ENCODE measurements at places on chromosomes 11 and 22.

DNA sequence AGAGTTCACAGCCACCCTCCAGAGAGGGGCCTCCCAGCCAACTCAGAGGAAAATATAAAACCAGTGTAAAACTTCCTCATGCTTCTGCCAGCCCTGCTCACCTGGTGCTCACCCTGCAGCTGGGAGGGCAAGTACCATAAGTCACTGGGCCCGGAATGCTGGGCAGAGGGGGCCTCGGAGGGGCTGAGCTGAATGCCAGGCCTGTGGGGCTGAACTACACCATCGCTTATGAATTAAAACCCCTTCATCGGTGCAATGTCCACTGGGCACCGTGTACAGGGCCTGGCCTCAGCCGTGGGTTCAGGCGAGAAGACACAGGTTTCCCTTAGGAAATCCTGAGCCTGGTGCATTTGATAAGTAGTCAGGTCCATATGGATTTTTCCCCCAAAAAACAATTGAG is 828.6 kb downstream of the TBC1D22A start:
- no peak for DNase-seq

DNA sequence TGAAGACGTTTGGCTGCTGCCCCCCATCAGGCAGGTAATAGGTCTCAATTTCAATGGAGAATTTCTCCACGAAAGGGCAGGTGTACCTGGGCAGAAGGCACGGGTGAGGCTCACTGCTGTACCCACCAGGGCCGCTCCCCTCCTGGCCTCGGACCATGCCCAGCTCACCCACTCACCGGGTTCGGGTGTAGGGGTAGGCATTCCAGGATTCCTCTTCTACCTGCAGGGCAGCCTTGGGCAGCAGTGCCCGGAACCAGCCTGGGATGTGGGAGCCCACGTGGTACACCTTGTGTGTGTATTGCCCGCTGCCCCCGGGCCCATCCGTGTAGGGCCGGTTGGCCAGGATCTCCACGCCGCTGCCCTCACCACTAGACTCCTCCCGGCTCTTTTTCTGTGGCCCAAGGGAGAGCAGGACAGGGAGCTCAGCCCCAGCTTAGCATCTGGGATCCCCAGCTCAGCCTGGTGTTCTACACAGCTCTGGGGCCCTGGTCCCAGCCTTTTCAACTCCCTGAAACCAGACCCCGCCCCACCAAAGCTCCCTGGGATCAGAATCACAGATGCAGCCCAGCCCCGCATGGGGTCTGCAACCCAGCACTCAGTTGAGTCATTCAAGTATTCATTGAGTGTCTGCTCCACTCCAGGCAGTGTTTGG is 2.7 kb downstream of the PITPNM1 start:
- DNase-seq: no peak

- no peak for DNase-seq
These were observed 62.1 kb upstream of the PHOX2A start for GRCh38 chr11:72305891-72306585.

- DNase-seq: no peak
These were observed 1.1 kb upstream of the CABP4 start for GRCh38 chr11:67453816-67454732.

DNA sequence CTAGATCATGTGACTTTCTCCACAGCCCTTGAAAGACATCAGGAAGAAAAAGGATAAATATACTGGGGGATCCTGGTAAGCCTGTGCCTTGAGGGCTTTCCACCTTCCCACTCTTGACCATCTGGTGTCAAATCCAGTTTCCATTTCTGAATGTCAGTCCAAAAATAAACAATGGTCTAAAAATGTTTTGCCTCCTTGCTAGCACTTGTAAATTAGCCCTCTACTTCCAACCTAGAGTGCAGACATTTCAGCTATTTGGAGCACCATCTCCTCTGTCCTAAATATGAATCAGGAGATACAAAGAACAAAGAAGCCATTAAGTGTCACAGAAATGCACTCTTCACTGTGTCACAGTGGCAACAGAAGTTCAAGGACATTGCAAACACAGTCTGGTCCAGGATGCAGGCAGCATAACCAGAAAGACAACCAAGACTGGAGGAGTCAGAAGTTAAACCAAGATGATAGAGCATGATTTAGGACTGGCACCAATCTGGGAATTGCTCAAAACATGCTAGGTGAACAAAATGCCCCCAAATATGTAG is 88.1 kb downstream of the CCDC34 start:
- no peak for DNase-seq

GRCh38 chr11:7900686-7901085 is 30.4 kb downstream of the OR10A6 start:
- no peak for DNase-seq

- no peak for DNase-seq
These were observed 30.4 kb downstream of the LDHAL6A start for GRCh38 chr11:18485913-18486528.

DNA sequence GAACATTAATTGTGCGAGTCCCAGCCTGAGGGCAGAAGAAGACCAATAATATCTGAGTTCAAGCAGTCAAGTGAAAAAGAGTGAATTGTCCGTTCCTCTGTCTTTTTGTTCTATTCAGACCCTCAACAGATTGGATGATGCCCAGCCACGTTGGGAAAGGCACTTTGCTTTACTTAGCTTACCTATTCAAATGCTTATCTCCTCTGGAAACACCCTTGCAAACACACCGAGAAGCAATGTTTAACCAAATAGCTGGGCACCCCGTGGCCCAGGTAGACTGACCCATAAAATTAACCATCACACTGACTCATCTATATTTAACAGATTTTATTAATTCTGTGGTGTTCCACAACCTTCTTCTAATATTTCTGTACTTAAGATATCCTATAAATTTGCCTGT is 9.3 kb downstream of the OOSP4A start:
- no peak for DNase-seq

DNA sequence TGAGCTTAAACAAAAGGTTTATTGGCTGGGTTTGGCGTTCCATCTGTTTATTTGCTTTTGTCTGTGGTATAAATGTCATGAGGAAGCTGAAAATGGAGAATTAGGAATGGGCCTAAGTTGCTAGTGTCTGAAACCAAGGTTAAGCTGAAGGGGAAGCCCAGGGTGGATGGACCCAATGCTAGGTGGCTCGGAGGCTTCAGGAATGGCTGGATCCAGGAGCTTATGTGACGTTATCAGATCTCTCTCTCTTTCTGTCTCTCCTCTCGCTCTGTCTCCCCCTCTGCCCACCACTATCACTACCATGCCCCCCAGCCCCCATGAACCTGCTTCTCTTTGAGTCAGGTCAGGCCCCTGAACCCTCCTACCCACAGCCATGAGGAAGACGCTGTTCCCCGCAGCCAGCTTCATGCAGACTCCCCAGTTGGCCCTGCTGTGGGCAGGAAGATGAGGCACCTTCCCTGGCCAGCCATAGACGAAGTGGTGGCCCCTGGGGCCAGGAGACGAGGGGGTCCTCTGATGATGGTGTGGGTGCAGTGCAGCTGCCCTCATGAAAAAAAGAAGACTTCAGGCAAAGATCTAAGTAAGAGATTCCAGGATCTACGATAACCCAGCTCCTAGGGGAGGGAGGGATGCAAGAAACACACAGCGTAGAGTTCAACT is 101.5 kb downstream of the BRD1 start:
- no peak for DNase-seq

GRCh38 chr11:98243897-98244296 is 776.9 kb upstream of the CNTN5 start:
- no peak for DNase-seq

DNA sequence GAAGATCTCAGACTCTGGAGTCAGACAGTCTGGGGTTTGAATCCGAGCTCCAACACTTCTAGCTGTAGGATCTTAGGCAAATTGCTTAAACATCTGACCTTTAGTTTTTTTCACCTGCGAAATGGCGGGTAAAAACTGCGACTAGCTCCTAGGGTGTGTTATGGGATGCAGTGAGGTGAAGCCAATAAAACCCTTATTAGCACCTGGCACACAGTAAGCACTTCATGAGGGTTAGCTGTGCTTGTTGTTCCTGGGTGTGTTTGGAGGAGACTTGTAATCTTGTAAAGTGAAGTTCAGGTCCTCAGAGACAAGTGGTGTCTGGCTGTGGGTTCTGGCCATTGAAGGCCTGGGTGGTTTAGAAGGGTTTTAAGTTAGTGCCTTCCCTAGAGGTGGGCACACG is 68.9 kb downstream of the ZBTB16 start:
- no peak for DNase-seq

DNA sequence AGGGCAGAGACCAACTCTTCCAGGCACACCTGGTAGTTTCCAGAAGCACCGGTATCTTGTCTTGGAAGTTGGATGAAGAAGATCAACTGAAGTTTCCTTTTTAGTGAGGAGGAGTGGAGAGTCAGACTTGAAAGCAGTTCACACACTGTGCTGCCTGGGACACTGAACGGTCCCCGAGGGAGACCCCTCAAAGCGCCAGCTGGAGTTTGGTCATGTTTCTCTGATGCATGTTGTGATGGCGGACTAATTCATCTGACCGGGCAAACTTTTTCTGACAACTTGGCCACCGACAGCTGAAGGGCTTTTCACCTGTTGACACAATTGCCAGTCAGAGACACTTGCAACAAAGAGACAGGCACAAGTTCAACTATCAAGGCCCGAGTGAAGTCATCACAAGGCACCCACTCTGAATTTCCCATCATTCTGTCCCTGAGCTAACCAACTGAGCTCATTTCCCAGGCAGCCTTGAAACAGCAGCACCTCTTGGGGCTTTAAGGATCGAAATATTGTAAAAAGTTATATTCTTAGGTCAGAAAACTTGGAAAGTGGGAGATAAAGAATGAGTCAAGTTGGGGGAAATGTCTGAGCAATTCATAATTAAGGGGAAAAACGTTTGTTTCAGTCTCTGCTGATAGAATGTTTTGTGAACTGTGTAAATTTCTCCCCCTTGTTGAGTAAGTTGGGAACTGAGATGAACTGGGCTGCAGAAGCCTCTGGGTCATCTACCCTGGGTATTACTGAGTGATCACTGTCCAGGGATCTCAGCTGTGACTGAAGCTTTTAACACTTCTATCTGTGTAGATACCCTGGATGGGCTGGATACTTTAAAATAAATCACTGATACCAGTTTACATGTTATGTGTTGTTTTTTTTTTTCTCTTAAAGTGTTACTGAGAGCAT is 46.2 kb downstream of the WT1 start:
- no peak for DNase-seq

- DNase-seq: no peak
These were observed 15.3 kb upstream of the CDC42BPG start for GRCh38 chr11:64859542-64860414.

DNA sequence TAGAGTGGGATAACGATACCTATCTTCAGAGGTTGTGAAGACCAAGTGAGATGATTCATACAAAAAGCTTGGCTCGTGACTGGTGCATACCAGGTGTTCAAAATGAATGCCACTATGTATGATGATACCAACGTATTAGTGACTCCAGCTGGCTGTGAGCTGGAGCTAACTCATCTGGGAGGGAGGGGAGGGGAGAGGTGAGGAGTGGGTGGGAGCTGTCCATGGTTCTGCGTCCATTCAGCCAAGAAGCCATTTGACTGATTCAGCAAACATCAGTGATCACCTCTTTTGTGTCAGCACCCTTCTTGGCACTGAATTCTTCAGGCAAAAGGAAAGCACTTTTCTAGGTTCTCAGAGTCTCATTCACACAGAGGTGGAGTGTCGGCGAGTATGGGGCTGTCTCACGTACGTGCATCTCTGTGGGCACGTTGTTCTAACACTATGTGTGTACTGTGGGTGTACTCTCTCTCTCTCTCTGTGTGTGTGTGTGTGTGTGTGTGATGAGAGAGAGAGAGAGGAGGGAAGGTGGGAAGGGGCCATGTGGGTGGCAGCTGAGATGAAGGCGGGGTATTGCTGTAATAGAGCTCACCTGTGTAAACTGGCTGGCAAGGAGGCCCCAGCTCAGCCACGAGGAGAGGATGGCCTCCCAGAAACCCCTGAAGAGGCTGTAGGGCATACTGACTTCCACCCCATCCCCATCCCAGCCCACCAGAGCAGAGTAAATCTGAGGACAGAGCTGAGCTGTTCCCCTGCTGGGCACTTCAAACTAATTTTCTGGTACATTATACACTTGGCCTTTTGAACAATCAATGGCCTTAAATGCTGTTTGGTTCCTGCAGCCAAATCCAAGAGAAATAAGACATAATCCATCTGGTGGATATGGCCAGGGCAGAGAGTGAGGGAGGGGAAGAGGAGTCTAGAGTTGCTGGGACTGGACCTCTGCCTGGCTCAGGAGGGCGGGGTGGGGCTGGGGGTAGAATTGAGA is 96.1 kb upstream of the THY1 start:
- no peak for DNase-seq

GRCh38 chr11:113906516-113906915 is 1.9 kb downstream of the HTR3B start:
- no peak for DNase-seq

DNA sequence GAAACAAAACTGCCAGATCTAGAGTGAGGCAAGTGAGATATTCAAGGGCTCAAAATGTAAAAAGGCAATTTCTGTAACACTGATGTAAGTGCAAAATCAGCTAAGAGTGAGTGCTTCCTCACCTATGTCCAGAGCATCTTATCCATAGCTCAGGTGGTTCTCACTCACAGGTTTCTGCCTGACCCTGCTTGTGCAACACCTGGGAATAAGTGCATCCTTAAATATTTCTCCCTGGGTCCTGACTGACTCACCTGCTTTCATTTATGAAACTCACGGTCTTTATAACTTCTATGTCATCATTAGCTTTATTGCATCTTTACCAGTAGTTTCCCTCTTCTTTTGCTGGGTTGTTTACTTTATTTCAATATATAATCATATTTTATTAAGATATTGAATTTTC is 260.6 kb downstream of the CNTN5 start:
- no peak for DNase-seq

- no peak for DNase-seq
These were observed 10.8 kb downstream of the TP53I11 start for GRCh38 chr11:44939673-44940395.
